ENCODE measurements at places on chromosomes 1 and 21. TPM values are rescaled to one million over a fixed set of nuclear protein-coding genes. Genes with fewer than 3 reads are reported as not detected.

The TRAF5 gene
- total RNA-seq: 24.0 TPM

The CDC42BPA gene
- 0.08 TPM for total RNA-seq

The AVPR1B gene
- total RNA-seq: not detected

The GUCA2A gene
- total RNA-seq: not detected

The SELE gene
- not detected for total RNA-seq

The C4BPB gene
- 2.4 TPM for total RNA-seq

The SPRR2E gene
- not detected for total RNA-seq

The PLA2G2A gene
- not detected for total RNA-seq

The HMGCS2 gene
- total RNA-seq: not detected

- DNase-seq: no peak
Observed at GRCh38 chr1:111201275-111202090, 1.0 kb upstream of the DENND2D start.

GRCh38 chr1:41368366-41368765, 7.1 kb downstream of the FOXO6 start:
- DNase-seq: no peak

DNA sequence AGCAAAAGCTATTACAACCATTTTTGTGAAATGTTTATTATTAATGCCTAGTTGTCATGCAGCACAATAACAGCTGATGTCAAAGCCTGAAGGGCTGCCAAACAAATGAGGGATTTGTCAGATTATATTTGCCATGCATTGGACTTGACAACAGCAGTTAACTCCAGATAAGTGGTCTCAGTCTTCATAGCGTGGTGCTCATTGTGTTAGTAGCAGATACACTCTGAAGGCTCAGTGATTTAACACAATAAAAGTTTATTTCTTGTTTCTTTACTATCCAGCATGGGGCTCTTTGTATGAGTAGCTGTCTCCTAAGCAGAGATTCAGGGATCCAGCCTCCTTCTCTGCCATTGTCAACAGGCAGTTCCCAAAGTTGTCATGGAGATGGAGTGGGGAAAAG, 76.0 kb upstream of the PTGFRN start:
- no peak for DNase-seq

- DNase-seq: no peak
Observed at GRCh38 chr1:228207851-228208821, at the start of gene OBSCN. Gene OBSCN (plus strand): TSS chr1:228208044. CDS start chr1:228211784, 3,740 bp downstream.

DNA sequence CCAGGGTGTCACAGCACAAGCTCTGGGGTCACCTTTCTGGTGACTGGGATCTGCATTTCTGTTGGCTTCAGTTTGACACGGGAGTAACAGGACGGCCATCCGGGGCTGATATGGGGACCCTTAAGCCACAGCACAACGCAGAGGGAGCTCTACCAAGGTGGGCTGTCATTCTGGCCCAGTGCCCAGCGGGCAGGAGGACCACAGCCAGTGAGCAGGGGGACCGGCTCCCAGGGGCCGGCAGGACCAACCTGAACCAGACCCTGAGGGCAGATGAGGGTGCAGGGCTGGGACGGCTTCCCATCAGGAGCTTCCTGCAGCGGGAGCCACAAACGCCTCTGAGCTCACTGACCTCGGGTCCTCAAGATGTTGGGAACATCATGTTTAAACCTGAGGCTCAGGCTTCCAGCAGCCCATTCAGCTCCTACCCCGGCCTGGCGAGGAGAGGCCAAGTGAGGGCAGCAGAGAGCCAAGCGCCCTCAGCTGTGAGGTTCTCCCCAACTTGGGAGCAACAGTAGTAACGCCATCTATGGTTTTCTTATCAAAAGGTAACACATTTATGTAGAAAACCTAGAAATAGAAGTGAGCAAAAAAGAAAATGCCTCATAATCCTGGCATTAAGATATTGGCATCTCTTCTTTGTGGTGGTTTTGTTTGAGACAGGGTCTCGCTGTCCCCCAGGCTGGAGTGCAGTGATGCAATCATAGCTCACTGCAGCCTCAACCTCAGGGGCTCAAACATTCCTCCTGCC, 26.8 kb downstream of the TMEM201 start:
- DNase-seq: peak; percentile 58

DNA sequence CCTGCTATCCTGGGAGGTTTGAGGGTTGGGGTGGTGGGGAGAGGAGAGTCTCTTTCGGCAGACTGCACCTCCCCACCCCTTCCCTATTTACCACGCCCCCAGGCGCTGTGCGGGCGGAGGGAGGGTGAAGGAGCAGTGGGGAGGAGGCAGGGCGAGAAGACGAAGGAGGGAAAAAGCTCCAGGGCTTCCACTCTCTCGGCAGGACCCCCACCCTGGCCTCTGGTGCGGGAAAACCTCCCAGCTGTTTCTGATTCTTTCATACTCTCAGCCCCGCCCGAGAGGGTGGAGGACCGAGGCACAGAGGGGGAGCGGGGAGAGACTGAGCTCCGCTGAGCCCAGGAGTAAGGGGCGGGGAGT, 866 bp upstream of the WNT2B start:
- DNase-seq: peak; percentile 29

DNA sequence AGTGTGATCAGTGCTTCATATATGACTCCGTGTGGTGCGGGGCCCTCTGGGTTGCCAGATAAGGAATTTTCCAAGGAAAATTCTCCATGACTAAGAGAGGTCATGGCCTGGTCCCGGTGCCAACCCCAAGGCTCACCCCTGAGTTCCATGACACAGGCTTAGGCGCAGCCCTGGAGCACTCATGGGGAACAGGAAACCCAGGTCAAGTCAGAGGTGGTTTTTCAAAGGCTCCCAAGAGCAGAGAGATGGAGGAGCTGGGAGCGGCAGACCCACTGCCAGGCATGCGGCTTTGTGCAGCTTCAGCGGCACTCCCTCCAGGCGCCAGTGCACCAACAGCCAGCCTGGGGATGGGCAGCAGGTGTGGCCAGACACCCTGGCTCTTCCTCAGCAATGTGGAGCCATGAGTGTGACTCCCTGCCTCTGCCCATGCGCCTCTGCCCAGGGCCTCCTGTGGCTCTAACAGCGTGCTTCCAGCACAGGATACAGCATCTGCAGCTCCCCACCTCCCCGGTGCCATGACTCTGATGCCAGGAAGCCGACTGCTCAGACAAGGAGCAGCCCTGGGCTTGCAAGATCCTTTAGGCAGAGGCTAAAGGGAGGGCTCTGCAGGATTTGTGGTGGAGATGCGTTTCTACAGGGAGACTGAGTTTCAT, 47.3 kb downstream of the GPR161 start:
- no peak for DNase-seq

- no peak for DNase-seq
Observed at GRCh38 chr21:36510911-36511310, 31.0 kb upstream of the CLDN14 start.

GRCh38 chr1:218498056-218498938, 153.2 kb downstream of the TGFB2 start:
- no peak for DNase-seq

GRCh38 chr1:208423526-208423925, 179.3 kb upstream of the PLXNA2 start:
- DNase-seq: no peak

DNA sequence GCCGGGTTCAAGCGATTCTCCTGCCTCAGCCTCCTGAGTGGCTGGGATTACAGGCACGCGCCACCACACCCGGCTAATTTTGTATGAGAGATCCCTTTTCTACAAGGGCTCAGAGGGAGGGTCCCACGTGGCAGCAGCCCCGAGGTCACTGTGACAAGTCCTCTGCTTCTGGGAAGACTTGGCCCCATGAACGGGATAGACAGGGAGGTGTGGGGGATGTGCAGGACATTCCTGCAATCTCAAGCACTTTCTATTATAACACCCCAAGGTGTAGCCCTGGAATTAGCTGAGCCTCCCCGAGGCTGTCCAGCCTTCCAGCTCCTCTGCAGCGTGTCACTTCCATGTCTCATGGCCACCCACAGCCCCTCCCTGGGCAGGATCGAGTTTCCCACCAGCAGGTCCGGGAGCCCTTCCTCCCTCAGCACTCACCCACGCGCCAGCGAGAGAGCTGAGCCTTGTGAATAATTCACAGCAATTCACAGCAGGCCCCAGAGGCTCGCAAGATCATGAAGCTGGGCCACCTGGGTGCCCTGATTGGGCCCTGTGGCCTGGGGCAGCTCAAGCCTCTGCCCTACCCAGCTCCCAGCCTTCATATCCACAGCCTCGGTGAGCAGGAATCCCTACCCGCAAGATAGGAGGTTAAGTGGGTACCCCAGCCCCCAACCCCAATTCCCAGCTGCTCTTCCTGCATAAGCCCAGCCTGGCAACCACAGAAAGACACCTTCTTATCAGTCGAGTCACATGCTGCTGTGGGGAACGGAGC, 22.8 kb upstream of the RNU1-4 start:
- DNase-seq: no peak

- DNase-seq: no peak
Observed at GRCh38 chr1:89943846-89944781, 50.8 kb upstream of the ZNF326 start.

Measured in CD8-positive, alpha-beta T cell (primary cell).